ENCODE measurements at places on chromosomes 12 and 14.

GRCh38 chr12:91702843-91703425 is 442.7 kb downstream of the BTG1 start:
- DNase-seq = no peak

DNA sequence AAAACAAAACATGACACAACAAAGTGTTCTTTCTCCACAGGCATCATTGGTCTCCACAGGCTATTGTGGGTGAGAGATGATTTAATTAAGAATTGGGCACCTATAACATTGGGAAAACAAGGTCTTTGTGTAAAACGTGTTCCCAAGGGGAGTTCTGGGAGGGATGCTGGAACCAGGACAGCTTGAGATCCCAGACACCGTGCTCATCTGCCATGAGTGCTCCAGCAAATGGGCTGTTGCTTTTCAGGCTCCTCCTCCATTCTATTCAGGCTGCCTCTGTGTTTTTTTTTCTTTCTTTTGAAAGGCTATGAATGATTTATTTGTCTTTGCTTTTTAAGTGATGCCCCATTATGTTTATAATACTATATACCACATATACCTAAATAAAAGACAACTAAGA is 122.4 kb downstream of the DACT1 start:
- no peak for DNase-seq

DNA sequence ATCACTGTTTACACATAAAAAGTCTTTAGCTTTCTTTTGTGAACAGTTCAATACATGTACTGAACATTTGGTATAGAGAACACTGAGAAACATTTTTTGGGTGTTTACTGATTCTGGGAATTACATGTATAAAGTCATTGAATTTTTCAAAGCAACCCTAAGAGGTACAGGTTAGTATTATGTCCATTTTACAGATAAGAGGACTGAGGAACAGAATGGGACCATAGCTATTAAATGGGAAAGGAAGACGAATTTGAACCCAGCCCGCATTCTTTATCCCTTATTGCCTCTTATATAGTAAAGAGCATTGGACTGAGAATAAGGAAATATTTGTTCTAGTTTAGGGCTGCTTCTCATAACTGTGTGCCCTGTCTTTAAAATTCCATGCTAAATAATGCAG is 889 bp upstream of the KANSL2 start:
- DNase-seq = no peak

DNA sequence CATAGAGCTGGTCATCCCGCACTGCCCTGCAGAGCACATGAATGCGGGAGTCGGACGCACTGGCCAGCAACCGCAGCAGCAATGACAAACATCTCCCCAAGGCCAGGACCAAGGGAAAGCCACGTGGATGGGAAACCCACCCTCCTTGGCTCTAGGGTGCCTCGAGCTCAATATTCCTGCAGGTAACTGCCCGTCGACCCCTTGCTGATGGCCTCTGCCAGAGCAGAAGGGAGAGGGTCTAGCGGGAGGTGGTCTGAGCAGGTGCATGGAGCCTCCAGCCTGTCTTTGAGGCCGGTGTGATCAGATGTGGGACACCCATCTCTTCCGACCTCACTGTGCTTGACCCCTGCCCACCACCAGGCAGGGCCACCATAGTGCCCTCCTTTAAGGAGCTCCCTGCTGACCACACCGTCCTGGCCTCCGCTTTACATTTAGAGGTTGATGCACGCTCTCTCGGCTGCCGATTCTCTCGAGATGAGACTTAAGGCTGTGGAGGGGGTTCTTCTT is 89.7 kb downstream of the PIWIL1 start:
- DNase-seq = no peak

- peak; percentile 59 for DNase-seq
These were observed 45.8 kb downstream of the GNS start for GRCh38 chr12:64713376-64713775.

DNA sequence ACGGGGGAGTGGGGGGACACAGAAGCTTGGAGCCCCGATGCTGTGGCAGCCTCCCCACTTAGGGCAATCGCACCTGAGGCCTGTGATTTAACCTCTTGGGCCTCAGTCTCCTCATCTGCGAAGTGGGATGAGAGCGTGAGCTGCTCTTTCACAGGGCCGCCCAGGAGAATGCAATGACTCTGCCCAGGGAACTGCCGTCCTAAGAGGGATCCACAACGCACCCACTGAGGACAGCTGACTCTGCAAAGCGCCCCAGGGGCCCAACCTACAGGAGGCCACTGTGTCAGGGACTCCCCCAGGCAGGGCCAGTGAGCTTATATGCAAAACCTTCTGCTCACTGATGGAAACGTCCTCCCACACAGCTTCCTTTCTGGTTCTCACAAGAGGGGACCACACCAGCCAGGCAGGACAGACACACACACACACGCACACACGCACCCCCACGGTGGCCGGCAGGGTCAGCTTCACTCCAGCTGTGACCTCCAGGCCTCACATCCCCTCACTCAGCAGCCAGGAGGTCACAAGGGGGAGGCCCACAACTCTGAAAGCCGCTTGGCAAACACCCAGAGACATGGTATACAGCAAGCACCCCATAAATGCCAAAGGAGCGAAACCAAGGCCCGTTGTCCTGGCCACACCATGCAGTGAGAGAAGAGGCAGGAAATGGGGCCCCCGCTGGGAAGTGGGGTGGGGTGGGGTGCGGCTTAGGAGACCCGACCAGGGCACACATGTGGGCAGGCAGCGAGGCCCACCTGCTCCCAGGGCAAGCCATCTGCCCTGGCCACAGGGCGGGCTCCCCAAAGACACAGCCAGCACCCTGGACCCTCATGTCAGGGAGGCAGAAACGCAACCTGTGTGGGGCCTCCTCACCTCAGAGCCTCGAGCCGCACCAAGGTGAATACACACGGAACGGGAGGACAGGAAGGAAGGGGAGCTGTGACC is 73.3 kb downstream of the NCOR2 start:
- DNase-seq = no peak

DNA sequence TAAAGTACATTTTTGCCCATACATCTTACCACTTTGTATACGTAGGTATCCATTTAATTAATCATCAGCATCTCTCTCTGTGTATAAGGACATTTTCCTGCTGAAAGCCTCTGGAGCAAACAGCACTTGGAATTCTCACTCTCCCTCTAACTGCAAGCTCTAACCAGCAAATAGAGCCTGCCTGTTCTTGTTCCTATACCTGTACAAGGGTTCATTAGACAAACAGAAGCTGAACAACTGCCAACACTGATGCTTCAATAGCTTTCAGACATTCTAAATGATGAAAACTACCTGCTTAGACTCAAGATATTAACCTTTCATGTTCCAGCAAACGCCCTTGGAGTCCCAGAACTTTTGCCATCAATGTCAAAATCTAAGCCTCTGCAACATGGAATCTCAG is 98.0 kb downstream of the KCNH5 start:
- DNase-seq = no peak

DNA sequence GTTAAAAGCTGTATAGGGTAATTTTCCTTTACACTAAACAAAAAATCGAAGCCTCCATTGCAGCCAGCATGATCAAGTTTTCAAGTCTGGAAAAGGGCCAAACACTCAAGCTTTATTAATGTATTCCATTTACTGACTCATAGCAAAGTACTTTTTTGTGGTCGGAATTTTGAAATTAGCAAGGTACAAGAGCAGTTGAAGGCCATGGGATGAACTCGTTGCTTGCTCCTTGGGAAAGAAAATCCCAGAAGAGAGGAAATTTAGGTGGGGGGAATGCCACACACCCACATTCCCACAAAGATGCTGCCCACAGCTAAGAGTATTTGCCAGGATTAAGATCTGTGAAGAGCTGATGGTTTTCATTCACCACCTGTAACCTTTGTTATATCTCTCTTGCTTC is 333.7 kb downstream of the EGLN3 start:
- DNase-seq = no peak

GRCh38 chr12:32134101-32134888 is 27.6 kb downstream of the BICD1 start:
- DNase-seq = peak; percentile 4

- DNase-seq = peak; percentile 98
These were observed 100.6 kb downstream of the ETV6 start for GRCh38 chr12:11749943-11750690.

- DNase-seq = no peak
These were observed 2.8 kb upstream of the TMEM229B start for GRCh38 chr14:67491285-67491684.

- DNase-seq = no peak
These were observed 1.6 kb upstream of the HDAC7 start for GRCh38 chr12:47821346-47821706.

- DNase-seq = no peak
These were observed 51.7 kb downstream of the RFLNA start for GRCh38 chr12:124346425-124347168.

GRCh38 chr12:58521152-58521551 is 399.2 kb downstream of the LRIG3 start:
- DNase-seq = no peak

GRCh38 chr12:131528144-131528543 is 182.7 kb upstream of the SFSWAP start:
- no peak for DNase-seq

DNA sequence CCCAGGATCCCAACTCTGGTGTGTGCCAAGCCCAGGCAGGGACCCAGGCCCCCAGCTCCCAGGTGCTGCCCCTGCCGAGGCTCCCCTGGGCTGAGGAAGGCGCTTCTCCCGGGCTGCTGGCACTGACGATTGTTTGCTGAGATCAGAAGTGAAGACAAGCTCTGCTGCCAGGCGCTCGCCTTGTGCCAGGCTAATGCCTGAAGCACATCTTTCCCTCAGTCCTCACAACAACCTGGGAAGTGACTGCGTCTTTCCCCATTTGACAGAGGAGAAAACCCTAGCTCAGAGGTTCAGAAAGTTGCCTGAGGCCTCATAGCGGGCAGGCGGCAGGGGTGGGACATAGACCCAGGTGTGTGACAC is 36.8 kb downstream of the ANKRD9 start:
- no peak for DNase-seq

DNA sequence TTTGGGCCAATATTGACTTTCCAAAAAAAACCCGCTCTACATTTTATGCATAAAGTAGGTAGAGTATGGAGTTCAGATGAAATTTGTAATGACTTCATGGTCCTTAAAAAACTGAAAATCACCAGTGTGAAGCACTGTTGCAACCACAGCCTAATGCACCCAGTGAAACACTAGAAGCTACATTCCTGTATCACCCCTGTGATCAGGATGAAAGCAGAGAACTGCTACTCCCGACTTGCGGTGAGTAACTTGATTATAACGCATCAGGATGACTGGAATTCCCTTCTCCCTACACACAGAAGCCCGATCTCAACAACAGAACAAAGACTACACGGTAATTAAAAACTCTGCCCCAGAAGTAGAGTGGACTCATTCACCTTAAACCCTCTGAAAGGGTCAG is 33.8 kb downstream of the SPTB start:
- DNase-seq = no peak

Measured in MV-4-11 (cell line).